DND-41 (cell line): ENCODE measurements at places on chromosomes 13 and 19.
A peak's percentile ranks its signal among the peaks of the same experiment; 100 is the strongest.

DNA sequence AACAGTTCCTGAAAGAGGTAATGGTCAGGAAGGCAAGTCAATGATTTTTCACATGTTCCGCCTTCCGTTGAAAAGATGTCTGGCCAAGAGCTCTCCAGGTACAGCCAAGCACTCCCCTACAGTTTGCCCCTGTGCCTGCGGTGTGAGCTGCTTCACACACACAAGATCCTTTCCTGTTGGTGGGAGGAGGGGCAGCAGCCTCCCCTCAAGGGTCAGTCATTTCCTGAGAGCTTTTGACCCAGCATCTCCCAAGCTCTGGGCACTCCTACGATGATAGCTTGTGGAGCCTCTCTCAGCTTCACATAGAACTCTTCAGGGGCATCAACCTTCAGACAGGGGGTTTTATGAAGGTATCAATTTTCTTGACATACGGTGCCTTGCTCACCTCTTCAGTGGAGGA lies 86.9 kb downstream of the DOCK9 start:
- no peak for DNase-seq

GRCh38 chr13:46866150-46866549 lies 30.7 kb downstream of the HTR2A start:
- DNase-seq, result peak; percentile 35

GRCh38 chr19:47499371-47499770 lies 15.4 kb upstream of the KPTN start:
- DNase-seq, result no peak

DNA sequence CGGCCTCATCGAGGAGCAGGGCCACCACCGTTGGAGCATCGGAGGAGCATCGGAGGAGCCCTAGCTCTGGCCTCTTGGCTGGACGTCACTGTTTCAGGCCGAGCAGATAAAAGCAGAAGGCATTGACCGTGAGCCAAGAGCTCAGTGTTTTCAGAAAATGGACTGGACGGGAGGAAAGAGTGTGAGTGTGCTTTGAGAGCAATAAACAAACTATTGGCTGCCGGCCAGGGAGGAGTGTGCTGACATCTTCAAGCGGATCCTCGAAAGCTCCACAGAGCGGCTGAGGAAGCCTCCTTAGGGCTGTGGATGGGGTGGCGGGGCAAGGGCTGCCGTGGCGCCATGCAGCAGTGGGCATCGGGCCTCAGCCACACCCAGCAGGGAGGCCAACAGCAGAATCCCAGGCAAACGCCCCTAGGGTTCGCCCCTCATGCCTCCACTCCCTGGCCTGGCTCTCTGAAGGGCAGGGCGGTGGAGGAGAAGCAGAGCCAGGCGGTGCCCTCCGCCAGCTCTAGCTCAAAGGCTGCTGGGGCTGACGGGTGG lies 41.8 kb downstream of the IRS2 start:
- DNase-seq, result no peak

- DNase-seq, result no peak
Observed at GRCh38 chr13:45341799-45342500, 967 bp upstream of the TPT1 start.

GRCh38 chr19:44042147-44042546 lies 9.7 kb upstream of the ZNF223 start:
- no peak for DNase-seq

DNA sequence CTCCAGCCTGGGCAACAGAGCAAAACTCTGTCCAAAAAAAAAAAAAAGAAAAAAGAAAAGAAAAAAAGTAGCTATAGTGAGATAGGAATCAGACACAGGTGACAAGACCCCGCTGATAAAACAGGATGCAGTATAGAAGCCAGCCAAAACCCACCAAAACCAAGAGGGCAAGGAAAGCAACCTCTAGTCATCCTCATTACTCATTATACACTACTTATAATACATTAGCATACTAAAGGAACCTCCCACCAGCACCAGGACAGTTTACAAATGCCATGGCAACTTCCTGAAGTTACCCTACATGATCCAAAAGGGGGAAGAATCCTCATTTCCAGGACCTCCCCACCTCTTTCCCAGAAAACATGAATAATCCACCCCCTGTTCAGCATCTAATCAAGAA lies 35.6 kb upstream of the UBL3 start:
- no peak for DNase-seq

- DNase-seq, result no peak
Observed at GRCh38 chr19:2542341-2543069, 66.6 kb downstream of the GADD45B start.

DNA sequence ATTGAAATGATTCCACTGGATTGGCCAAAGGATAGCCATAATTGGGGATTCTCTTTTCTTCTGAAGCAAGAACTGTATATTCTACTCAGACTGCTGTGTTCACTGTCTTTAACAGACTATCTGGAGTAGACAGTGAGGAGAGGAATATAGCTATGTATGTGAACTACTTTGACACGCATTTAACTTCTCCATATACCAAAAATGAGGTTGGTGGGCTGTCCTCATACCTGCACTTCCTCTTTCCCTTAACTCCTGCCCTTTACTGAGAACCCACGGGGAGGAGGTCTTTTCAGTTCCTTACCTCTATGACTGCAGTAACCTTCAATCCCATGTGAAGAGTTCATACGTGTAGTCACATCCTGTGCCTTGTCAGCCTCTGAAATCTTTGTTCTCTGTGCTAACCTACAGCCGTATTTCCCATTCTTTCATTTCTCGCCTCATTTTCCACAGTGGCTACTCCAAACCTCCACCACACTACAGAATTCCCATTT lies 305.8 kb downstream of the MTUS2 start:
- DNase-seq, result peak; percentile 36

- no peak for DNase-seq
Observed at GRCh38 chr19:20479483-20479882, 86.1 kb downstream of the ZNF737 start.

- no peak for DNase-seq
Observed at GRCh38 chr13:42649831-42650230, 75.9 kb downstream of the TNFSF11 start.

DNA sequence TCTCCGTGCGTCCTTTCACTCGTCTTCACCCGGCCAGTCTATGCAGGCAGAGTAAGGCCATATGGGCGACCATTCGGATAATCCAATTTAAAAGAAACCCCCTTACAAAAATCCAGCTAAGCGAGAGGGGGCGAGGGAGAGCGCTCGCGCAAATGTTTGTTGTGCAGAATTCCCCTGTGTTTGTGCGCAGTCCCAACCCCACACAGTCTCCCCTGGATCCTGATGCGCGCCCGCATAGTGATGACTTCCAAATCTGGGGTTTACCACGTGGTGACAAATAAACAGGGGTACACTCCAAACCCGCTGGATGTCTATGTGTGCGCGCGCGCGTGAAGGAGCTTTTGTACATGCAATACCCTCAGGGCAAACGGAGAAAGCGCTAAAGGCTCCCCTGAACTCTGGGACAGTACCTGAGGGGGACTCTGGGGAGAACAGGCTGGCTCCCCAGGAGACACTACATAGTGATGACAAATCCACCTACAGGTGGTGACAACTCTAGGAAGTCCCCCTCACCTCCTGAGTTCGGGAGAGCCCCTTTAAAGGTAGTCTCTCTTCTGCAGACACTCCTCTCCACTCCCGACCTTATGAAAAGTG lies 8.5 kb downstream of the SOX21 start:
- no peak for DNase-seq
